Left lobe of liver (tissue), 2 donors: ENCODE measurements at places on chromosomes 6 and 20.

- DNase-seq = peak; percentile 58
Observed at GRCh38 chr6:116012471-116012949, 48.2 kb downstream of the FRK start.

DNA sequence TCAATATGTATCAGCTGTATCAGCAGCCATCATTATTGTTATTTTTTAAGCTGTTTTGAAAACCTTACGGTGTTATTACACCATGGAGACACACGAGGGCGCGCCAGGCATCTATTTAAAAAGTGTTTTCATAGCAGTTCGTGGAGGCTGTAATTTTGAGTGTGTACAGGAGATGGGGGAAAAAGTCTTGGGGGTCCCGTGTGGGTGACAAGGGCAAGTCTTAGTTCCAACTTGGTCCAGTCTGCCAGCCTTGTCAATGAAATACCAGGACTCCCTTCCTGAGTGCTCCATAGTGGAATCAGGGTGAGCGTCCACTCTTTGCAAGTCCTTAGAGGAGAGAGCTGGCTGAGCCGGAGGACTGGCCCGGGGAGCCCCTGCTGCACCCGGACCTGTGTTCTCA lies 43.3 kb downstream of the SLC2A10 start:
- DNase-seq = no peak

DNA sequence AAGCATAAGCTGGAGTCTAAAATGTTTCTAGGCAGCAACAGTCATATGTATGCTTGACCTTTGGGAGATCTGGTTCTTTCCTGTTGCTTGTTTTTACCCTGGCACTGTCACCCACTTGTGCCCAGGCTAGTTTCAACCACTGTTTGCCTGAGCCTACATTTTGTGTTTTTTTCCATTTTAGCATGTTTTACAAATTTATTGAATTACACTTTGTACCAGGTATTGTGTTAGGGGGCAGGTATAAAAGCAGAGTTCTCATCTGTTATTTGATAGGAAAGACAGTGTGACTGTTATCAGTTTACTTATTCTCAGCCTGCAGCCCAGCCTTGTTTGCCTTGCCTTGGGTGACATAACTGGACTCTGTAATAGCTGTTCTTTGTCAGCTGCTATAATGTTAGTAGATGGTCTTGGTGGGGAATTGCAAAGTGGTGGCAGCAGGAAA lies 147.0 kb downstream of the CDKAL1 start:
- no peak for DNase-seq

DNA sequence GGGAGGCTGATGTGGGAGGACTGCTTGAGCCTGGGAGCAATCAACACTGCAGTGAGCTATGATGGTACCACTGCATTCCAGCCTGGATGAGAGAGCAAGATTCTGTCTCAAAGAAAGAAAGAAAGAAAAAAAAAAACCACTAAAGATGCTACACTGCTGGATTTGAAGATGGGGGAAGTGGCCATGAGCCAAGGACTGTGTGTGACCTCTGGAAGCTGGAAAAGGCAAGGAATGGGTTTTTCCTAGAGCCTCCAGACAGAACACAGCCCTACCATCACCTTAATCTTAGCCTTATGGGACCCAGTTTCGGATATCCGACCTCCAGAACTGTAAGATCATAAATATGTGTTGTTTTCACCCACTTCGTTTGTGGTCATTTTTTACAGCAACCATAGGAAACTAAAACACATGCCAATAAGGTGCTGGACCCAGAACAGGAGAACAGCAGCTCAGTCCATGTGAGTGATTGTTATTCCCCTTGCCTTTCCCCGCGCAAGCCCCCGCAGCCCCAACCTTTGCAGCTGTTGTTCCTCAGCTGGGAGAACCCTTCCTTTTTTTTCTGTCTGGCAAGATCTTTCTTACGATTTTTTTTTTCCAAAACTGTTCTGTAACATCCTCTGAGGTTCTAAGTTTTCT lies 11.1 kb upstream of the VAPB start:
- DNase-seq = no peak

- DNase-seq = no peak
Observed at GRCh38 chr6:166615059-166615770, 11.8 kb downstream of the RPS6KA2 start.

DNA sequence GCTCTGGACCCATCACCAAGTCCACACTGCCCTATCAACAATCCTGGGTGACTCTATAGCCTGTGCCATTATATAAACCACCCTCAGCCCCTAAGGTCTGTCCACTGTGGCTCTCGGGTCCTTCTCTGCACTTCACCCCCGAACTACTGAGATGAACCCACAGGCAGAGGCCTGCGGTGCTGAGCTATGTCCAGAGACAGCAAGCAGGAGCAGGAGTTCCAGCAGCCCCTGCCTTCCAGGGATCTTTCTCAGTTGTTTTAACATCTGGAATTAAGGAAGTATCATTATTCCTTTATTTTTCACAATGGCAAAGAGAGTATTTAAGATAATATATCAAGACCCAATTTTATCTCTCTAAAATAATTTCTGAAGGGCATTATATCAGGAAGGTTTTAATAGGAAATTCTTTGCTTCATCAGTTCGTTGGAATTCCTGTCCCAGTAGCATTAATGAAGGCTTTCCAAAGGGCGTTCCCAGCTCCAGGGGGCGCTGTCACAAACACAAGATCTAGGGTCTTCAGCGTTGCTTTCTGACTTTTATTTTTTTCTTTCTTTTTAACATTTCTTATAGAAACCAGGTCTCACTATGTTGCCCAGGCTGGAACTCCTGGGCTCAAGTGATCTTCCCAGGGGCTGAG lies 27.3 kb downstream of the RRBP1 start:
- no peak for DNase-seq

DNA sequence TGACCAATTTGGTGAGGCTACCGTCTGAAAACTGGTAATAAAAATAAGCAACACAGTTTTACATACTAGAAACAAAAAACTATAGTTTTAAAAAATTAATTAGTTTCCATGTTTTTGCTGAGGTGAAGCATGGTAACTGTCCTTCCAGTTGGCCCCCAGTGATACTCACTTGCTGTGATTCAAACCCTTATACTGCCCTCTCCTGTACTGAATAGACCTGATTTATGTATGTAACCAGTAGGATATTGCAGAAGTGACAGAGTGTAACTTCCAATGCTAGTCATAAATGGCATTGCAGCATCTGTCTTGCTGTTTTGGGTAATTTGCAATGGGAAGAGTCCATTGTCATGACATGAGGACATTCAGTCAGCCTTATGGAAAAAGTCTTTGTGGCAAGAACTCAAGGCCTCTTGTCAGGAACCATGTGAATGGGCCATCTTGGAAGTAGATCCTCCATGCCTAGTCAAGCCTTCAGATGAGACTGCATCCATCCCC lies 8.9 kb upstream of the CHD6 start:
- no peak for DNase-seq

DNA sequence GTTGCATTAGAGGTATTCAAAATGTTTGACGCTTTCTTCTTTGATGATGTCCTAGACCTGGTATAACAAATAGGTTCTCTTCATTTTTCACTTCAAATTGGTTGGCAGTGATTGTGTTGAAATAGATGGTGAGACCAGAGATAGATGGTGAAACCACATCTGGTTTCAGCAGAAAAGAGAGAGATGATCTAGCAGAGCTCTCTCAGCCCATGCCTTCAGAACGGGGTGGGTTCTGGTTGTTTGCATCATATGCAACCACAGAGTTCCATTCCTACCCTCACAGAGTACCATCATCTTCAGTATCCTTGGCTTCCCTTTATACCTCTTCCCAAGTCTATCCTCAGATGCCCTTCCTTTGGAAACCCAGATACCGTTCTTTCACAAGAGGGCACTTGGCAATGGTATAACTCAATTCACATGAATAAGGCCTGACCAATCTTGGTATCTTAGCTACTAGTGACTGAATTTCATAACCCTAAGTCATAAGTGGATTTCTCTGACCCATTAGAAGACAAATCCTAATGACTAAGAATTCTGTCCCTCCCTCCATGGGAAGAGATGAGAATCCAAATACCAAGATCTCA lies 93.7 kb downstream of the UBE3D start:
- no peak for DNase-seq

- DNase-seq = no peak
Observed at GRCh38 chr6:3421791-3422434, 34.9 kb downstream of the SLC22A23 start.

- peak; percentile 51 for DNase-seq
Observed at GRCh38 chr20:63056236-63057170, 49.7 kb upstream of the BHLHE23 start.

- no peak for DNase-seq
Observed at GRCh38 chr6:144104898-144105487, 9.6 kb upstream of the SF3B5 start.

DNA sequence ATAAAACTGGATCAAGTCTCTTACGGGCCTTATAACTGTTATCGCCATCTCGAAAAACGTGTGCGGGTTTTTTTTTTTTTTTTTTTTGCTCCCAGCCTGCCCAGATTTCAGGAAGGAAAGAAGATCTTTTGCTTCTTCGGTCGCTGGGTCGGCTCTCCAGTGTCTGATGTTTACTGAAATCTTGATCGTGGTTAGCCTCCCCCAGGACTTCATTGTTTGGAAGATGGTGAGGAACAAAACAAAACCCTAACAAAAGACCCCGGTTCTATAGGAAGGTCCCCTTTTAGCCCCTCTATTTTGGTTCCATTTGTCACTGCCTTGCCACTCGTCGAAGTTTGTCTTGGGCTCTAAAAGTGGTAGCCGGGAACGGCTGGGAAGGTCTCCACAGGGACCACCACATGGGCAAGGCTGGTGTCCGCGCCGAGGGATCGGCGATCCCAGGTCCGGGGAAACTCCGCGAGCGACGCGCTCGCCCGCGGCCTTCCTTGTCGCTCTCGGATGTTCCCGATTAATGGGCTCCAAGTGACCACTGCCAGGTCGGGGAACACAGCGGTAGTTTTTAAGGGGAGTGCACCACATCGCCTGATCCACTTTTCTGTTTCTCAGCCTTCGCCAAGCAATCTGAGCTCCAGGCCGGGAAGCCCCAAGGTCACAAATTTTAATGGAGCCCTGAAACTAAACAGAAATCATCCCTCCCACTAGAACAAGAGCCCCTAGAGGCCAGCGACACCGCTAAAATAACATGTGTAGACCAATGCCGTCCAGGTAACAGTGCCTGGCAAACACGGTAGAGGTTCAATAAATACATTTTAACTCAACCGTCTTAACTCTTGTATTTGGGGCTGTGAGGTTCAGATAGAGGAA lies 27.0 kb downstream of the TRIM27 start:
- peak; percentile 70 for DNase-seq

- no peak for DNase-seq
Observed at GRCh38 chr6:36999751-37000125, 5.7 kb upstream of the FGD2 start.

- DNase-seq = no peak
Observed at GRCh38 chr6:119197271-119197670, 118.8 kb upstream of the FAM184A start.

- DNase-seq = no peak
Observed at GRCh38 chr6:18206591-18206990, 51.4 kb downstream of the KDM1B start.

- no peak for DNase-seq
Observed at GRCh38 chr6:165552248-165552736, 110.7 kb downstream of the PDE10A start.

DNA sequence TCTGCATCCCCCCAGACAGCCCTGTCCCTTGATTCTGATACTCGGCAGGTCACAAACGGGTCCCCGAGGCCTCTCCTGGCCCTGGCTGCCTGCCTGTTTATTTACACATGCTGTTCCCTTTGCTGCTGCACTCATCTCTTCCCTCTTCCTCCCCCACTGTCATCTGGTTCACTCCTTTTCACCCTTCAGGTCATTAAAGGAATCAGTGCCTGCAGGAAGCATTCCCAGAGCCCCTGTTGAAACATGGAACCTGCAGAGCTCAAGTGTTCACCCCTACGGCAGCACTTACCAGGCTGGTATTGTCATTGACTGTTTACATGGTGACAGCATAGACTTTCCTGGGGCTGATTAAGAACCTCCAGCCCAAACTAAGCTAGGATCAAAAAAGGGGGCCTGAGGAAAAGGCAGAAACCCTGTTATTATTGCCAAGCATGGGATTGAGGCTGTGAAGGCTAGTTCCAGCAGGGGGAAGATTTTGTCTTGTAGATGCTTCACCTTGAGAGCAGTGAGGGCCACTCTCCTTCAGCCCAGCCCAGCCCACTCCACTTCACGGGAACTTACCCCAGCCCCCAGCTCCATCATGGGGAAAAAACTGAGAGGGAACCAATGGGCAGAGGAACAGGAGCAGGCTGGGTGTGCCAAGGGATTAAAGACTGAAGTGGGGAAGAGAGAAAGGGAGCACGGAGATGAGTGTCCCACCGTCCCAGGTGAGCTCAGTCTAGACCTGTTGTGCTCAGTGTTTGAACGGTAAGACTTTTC lies 73.2 kb downstream of the JPH2 start:
- DNase-seq = no peak

DNA sequence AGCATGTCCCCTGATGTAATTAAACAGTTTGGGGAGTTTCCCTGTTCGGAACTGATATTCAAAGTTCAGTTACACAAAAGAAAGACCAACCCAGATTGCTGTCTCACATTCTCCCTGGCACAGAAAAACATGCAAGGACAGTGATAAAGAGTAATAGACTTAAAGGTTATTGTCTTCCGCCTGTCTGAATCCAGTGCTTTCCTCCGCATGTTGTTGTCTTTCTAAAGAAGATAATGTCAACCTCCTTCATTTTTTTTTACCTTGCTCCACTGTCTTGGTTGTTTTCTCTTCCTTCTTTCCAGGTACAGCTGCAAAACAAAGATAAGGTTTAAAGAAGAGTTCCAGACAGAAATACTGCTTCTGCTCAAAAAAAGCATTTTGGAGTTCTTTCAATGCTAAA lies 284.5 kb downstream of the TRDN start:
- no peak for DNase-seq

- no peak for DNase-seq
Observed at GRCh38 chr6:76612954-76613353, 540.5 kb upstream of the IMPG1 start.

DNA sequence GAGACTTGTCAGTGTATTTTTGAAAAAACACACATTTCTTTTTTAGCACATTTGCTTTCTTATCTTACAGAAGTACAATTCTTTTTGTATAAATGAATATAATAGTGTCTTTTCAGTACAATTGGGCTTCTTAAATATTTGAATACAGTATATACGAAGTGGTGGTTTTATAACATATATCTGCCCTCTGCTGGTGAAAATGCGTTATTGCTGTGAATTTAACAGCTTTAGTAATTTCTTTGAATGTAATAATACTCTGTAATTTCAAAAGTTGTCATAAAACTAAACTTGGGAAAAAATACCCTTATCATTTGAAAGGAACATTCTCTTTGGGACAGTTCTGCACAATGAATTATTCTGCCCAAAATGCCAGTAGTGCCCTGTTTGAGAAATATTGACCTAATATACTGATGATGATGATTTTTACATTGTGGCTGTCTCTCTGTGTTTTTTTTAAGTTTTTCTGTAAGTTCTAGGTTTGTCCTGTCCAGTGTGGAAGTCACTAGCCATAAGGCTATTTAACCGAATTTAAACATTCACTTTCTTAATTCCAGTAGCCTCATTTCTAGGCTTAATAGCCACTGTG lies 19.0 kb downstream of the SMAP1 start:
- DNase-seq = no peak

- DNase-seq = no peak
Observed at GRCh38 chr6:56311061-56311460, 63.7 kb upstream of the COL21A1 start.

- DNase-seq = no peak
Observed at GRCh38 chr6:115058414-115059211, 715.8 kb upstream of the HS3ST5 start.
